ENCODE measurements at places on chromosomes 11 and 22.

- no peak for DNase-seq
Measured at GRCh38 chr11:47387944-47388696, 9.8 kb upstream of the SPI1 start.

DNA sequence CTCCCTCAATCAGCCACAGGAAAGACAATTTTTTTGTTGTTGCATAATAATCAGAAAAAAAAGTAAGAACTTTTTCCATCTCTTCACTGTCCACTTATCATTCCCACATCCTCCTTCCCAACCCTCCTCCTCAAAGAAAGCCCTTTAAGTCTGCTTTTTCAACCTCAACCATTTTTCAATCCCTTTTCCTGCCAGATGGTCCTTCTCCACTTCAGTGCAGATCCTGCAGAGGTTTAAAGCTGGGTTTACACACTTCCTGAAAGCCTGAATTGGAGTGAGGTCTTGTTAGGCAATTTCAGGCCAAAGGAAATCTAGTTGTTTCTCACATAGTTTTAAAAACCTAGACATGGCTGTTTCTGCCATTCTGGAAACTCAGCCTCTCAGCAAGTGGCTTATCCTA, 78.3 kb downstream of the RPL27A start:
- no peak for DNase-seq

GRCh38 chr11:57476757-57477506, 16.6 kb downstream of the RTN4RL2 start:
- no peak for DNase-seq

GRCh38 chr11:65918211-65919140, at the start of gene C11orf68:
Gene C11orf68 (minus strand): TSS chr11:65919062. CDS start chr11:65919031, 31 bp downstream.
- DNase-seq = no peak

- DNase-seq = no peak
Measured at GRCh38 chr11:74288161-74288560, 23.3 kb downstream of the P4HA3 start.

Data from T-helper 2 cell (primary cell).